Stimulated activated CD8-positive, alpha-beta memory T cell treated with anti-CD3 and anti-CD28 coated beads, Interleukin-15, amount 100 ng/mL, for 24 hours (primary cell): ENCODE measurements at places on chromosomes 2 and 18.

DNA sequence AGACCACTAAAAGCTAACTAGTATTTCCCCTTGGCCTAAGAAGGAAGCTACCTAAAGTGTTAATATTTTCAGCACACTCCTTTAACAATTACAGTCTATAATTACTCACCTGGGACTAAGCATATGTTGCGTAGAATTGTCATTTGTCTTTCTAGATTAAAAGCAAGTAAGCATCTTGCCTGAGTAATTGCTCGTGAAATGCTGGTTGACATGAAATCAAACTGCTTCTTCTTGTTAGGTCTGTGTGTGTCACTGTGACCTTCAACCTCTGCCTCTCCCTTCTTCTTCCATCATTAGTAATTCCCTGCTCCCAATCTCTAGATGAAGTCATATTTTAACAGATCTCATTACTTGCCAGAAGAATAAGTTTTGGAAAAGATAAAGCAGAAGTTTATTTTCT is 212.2 kb downstream of the XIRP2 start:
- no peak for DNase-seq

GRCh38 chr2:76711490-76711889 is 810.7 kb downstream of the LRRTM4 start:
- DNase-seq = no peak

- DNase-seq = peak; percentile 19
Observed at GRCh38 chr2:113080134-113080533, 12.4 kb downstream of the IL1F10 start.

GRCh38 chr2:201962774-201963562 is 70.7 kb upstream of the FZD7 start:
- DNase-seq = no peak

DNA sequence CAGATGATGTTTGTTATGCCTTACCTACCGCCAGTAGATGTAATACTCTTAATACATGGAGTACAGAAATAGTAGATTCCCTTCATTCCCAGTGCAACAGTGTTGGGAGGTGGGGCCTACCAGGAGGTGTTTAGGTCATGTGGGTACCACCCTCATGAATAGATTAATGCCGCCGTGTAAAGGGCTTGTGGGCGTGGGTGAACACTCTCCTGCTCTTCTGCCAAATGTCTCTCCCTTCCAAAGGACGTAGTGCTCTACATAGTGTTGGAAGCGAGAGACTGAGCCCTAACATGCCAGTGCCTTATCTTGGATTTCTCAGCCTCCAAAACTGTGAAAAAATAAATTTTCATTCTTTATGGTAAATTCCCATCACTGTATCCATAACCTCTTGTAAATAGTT is 30.1 kb downstream of the PLEKHA3 start:
- DNase-seq = no peak

- no peak for DNase-seq
Observed at GRCh38 chr2:239630618-239631286, 229.9 kb upstream of the HDAC4 start.

DNA sequence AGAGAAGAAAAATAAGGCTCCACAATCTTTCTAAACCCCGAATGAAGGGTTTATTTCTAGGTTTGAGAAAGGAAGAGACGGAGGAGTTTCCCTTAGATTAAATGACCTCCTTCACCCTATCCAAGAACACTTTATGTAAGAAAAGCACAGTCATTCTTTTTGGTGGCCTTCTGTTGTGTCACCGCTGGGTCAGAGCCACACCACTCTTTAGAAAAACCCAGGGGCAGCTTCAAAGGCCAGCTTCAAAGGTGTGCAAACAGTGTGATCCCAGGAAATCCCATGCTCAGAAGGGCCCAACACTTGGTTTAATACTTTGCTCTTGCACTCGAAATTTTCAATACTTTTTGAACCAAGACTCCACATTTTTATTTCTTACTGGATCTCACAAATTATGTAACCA is 7.1 kb downstream of the ST8SIA3 start:
- DNase-seq = no peak

- DNase-seq = no peak
Observed at GRCh38 chr18:61199171-61199848, 133.9 kb upstream of the CDH20 start.

- no peak for DNase-seq
Observed at GRCh38 chr2:232237464-232237863, 141.1 kb upstream of the ALPP start.

- DNase-seq = no peak
Observed at GRCh38 chr2:216281876-216282275, 90.4 kb downstream of the MARCHF4 start.

- DNase-seq = no peak
Observed at GRCh38 chr2:201777043-201777442, 3.7 kb downstream of the ALS2 start.

DNA sequence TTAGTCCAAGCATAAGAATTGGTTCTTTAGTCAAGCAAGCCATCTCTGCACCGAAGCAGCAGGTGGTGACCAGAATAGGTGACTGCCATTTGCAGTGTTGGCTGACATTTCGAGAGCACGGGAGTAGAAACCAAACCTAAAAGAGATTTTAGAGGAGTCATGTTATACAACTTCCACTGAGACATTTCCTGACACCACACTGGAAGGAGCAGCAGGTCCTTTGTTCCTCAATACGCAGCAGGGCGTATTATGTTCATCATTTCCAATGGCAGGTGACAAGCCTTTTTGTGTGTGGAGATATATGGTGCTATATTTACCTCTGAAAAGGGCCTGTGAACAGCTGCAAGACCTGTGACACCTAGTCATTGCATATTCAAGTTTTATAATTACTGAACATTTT is 418.8 kb upstream of the NETO1 start:
- no peak for DNase-seq

GRCh38 chr2:239394978-239395377 is 5.8 kb downstream of the HDAC4 start:
- DNase-seq = no peak

- no peak for DNase-seq
Observed at GRCh38 chr18:75161256-75162028, 47.5 kb downstream of the PTGR3 start.

GRCh38 chr2:174612970-174613369 is 15.4 kb upstream of the WIPF1 start:
- no peak for DNase-seq

DNA sequence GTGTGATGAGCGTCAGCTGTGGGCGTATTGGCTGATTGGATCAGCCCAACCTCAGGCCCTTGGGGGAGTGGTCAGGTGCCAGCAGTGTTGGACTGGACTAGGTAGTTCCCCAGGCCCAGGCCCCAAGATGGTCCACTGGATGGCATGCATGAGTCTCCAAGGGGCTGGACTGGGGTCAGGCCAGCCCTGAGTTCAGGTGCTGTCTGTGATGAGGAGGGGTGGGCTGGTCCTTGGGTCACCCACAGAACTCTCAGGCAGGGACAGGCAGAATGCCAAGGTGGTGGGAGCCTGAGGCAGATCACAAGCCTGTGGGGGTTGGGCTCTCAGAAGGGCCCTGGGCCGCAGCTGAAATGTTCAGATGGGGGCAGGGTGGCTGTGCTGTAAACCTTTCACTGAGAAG is 59.5 kb upstream of the THUMPD2 start:
- DNase-seq = no peak

GRCh38 chr2:231781798-231782726 is 980 bp upstream of the PDE6D start:
- no peak for DNase-seq

GRCh38 chr2:25251422-25252273 is 83.3 kb upstream of the POMC start:
- no peak for DNase-seq
